ENCODE measurements at places on chromosomes 1 and 21.
A peak's percentile ranks its signal among the peaks of the same experiment; 100 is the strongest.

GRCh38 chr1:94947437-94947836 is 20.5 kb upstream of the CNN3 start:
- DNase-seq, result peak; percentile 59

GRCh38 chr1:193285641-193286040 is 99.2 kb upstream of the B3GALT2 start:
- DNase-seq, result no peak

GRCh38 chr1:79188337-79188736 is 181.8 kb upstream of the ADGRL4 start:
- no peak for DNase-seq

GRCh38 chr1:203641503-203641890 is 14.9 kb downstream of the ATP2B4 start:
- DNase-seq, result no peak

- peak; percentile 55 for DNase-seq
Observed at GRCh38 chr1:162561616-162562469, at the start of gene UAP1. UAP1 (plus strand) TSS chr1:162561722; CDS start chr1:162566069, 4,347 bp downstream.

DNA sequence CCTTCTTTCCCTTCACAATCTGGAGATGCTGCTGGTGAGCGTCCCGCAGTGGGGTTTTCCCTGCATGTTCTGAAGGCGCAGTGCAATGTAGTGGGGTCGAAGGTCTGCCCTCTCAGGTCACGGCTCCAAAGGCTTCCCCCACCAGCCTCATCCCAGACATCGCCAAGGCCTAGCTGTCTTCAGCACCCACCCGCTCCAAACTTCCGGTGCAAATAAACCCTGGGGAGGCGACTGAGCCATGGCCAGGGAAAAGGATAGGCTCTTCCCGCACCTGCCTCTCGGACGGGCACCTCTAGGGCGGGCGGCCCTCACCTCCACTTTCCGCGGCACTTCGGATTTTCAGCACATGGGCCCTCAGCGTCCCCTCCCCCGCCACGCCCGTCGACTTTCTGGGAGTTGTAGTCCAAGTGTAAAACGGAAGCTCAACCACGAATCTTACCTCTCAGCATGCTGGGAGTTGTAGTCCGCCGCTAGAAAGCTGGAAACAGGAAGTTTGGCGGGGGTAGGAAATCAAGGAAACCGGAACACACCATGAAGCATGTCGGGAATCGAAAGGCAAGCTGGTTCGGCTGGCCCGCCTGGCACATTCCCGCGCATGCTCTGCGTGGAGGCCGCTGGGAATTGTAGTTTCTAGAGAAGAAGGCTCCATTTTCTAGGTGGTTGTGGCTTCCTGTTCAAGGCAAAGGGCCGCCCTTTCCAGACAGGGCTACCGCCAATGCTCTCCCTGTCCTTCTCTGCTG is at the start of gene MRPL24:
MRPL24 (minus strand) TSS at position 348 of the 740 bp plus-strand sequence. CDS start 2,384 bp downstream, outside the sequence.
- peak; percentile 100 for DNase-seq
